Adrenal gland (tissue), 19 donors: ENCODE measurements at places on chromosomes 1 and 21.

GRCh38 chr1:10824821-10825540 lies 28.5 kb upstream of the CASZ1 start:
- DNase-seq: no peak

DNA sequence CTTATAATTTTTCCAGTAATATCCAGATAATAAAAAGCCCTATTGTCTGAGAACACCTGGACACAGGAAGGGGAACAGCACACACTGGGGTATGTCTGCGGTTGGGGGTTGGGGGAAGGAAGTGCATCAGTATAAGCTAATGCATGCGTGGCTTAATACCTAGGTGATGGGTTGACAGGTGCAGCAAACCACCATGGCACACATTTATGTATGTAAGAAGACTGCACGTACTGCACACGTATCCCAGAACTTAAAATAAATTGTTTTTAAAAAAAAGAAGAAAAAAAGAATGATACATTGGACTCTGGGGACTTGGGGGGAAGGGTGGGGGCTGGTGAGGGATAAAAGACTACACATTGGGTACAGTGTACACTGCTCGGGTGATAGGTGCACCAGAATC lies 144.9 kb upstream of the C1orf174 start:
- DNase-seq: no peak

- no peak for DNase-seq
These were observed 6.2 kb upstream of the CA6 start for GRCh38 chr1:8939362-8939995.

GRCh38 chr1:76068542-76068941 lies 6.0 kb upstream of the ST6GALNAC3 start:
- no peak for DNase-seq

- no peak for DNase-seq
These were observed 291.0 kb downstream of the CHRM3 start for GRCh38 chr1:239677362-239677761.

DNA sequence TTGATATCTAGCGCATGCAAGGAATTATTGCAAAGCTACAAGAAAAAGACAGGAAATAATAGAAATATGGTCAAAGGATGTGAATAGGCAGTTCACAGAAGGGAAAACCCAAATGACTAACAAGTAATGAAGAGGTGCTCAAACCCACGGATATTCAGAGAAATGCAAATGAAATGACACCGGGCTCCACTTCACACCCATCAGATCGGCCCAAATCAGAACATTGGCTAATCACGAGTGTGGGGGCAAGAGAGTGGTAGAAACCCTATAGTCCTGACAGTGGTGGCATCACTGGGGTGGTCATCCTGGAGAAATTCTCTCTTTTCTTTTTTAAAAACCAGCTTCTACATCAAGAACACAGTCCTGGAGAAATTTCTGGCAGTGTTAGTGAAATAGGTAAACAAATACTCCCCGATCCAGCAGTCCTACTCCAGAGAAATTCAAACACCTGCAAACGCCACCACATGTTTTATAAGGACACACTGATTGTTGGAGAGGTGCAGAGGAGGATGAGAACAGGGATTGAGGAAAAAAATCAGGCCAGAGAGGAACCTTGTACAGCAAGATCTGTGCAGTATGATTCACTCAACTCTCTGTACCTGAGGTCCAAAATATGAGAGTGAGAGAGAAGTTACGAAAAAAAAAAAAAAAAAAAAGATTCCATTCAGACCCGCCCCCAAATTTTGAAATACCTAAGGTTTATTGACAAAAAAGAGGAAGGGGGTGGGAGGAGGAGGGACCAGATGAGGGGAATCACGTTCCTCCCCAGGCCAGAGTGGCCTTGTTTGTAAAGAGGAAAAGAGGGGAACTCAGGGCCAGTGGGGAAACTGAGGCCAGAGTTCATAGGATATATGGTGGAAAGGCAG lies 9.2 kb upstream of the TNFRSF1B start:
- no peak for DNase-seq

GRCh38 chr1:54497338-54497737 lies 50.7 kb upstream of the ACOT11 start:
- no peak for DNase-seq

- DNase-seq: no peak
These were observed 249.4 kb upstream of the B3GALT2 start for GRCh38 chr1:193435781-193436180.

DNA sequence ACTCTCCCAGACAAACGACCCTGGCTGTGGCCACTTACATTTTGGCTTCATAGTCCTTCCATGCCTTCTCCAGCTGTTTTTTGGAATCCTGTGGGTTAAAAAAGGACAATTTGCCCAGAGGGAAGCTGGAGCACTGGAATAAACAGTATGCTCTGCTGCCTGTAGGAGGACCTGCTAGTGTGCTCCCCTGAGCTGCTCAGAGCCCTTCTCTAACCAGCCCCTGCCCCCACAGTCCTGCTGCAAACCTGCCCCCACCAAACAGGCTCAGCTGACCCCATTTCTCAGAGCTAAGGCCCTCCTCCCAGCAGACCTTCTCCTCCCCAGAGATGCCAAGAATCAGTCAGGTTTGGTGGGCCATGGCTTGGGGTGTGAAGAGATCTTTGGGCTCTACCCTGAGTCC lies 26.9 kb upstream of the TCEA3 start:
- no peak for DNase-seq

DNA sequence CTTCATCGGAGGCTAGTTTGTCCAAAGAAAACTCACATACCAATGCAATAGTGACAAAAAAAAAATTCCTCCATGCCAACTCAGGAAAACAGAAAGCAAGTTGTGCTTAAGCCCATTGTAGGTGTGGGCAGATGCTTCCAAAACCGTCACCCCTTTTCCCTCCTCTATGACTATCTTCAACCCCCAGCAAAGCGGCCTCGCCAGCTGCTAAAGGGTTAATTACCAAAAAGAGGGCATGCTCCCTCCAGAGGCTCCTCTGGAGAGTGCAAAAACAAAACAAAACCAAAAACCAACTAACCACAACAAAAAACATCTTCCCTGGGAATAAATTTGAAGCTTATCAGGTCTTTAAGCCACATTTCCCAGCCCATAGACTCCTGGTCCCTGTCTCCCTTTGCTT lies 1.2 kb downstream of the LMOD1 start:
- no peak for DNase-seq

DNA sequence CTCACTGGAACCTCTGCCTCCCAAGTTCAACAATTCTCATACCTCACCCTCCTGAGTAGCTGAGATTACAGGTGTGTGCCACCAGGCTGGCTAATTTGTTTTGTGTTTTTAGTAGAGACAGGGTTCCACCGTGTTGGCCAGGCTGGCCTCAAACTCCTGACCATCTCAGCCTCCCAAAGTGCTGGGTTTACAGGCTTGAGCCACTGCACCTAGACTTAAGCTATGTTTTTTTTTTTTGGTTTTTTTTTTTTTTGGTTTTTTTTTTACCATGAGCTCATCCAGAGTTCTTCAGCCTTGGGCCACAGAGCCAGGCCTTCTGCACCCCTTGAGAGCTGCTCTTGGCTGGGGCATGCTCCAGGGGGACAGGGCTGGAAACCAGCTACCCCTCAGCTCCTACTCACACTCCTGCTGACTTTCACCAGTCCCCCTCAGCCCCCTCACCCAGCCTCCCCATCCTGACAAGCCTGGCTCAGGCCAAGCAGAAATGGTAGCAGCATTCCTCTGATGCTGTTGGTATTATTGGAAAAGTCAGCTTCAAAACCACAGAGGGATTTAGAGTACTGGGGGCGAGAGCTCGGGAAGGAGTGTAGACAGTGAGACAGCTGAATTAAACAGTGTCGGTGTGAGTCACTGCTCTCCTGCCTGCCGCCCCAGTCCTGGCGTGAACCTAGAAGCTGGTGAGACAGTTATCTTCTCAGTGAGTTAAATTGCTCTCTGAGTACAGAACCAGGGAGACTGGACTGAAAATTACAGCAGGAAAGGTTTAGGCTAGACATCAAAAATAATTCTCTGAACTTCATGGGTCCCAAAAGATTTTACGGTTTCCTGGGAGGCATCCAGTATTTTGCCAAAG lies 63.7 kb downstream of the NAV1 start:
- DNase-seq: no peak

DNA sequence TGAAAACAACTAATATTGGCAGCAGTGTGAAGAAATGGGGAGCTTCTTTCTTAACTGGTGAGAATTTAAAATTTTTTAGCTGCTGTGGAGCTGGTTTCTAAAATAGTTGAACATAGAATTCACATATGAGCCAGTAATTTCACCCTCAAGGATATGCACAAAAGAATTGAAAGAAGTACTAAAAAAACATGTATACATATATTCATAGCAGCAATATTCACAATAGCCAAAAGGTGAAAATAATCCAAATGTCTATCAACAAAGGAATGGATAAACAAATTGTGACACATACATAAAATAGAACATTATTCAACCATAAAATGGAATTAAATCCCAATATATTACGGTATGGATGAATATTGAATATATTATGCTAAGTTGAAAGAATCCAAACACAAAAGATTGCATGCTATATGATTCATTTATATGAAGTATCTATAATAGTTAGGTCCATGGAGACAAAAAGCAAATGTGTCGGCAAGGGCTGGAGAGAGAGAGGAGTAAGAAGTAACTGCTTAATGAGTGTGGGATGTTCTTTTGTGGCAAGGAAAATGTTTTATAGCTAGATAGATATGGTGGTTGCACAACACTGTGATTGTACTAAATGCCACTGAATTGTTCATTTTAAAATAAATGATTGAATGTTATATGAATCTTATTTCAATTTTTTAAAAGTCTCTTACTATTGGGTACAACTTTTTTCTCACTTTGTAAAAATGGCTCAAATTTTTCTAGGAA lies 14.8 kb upstream of the COL11A1 start:
- no peak for DNase-seq

GRCh38 chr1:110130113-110130591 lies 17.9 kb downstream of the UBL4B start:
- DNase-seq: no peak

GRCh38 chr1:183043872-183044854 lies 20.9 kb downstream of the LAMC1 start:
- no peak for DNase-seq

GRCh38 chr1:42753070-42753469 lies 13.0 kb upstream of the CLDN19 start:
- no peak for DNase-seq

- DNase-seq: no peak
These were observed 8.9 kb upstream of the FMO3 start for GRCh38 chr1:171081763-171082201.

GRCh38 chr1:155080312-155081228 lies 1.9 kb downstream of the EFNA3 start:
- DNase-seq: no peak

DNA sequence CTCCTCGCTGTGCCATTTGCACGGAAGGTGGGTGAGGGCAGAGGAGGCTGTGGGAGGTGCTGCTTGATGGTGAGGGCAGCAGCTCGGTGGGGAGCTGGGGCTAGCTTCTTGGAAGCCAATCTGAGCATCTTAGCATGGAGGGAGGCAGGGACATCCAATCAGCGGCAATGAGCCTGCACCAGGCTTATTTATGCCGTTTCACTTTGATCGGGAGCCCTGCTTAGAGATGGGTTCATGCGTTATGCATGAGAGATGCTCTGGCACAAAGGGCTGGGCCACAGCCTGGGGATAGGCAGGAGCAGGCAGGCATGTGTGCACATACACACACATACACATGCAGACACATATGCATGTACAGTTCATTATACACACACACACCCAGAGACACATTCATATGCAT lies 220.2 kb downstream of the GRIK3 start:
- no peak for DNase-seq

DNA sequence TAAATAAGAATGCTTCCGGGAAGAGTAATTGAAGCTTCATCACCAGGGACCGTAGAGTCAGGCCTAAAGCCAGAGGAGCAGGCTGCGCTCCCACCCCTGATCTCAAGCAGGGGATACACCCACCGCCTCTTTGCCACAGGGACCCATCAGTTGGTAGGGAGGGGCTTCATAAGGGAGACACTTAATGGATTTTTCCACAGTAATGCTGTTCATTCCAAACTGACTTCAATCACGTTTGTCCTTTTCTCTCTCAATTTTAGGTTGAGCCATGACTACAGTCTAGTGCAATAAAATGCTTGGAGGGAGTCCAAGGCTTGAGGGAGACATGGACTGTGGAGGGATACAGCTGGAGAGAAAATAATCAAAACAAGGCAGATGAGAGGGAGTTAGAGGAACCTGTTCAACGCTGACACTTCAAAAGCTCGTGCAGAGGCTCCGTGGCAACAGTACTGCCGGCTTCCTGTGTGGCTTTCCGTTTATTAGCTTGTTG lies 111.5 kb downstream of the SEC16B start:
- no peak for DNase-seq

DNA sequence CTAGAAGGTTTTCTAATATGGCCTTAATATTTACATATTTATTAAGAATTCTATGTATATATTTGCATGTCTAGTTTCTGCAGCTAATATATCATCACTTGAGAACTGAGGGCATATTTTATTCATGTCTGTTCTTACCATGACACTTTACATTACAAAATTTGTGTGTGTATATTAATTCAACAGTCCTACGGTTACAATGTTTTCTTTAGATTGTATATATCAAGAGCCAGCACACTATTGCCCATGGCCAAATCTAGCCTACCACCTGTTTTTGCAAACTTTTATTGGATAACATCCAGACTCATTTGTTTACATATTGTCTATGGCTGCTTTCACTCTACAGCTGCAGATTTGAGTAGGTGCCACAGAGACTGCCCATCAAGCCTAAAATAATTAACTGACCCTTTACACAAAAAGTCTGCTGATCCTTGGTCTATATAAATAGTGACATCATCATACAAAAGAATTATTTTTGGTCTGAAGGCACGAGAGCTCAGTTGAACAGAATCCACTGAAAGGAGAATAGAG lies 577.4 kb upstream of the PBX1 start:
- no peak for DNase-seq

DNA sequence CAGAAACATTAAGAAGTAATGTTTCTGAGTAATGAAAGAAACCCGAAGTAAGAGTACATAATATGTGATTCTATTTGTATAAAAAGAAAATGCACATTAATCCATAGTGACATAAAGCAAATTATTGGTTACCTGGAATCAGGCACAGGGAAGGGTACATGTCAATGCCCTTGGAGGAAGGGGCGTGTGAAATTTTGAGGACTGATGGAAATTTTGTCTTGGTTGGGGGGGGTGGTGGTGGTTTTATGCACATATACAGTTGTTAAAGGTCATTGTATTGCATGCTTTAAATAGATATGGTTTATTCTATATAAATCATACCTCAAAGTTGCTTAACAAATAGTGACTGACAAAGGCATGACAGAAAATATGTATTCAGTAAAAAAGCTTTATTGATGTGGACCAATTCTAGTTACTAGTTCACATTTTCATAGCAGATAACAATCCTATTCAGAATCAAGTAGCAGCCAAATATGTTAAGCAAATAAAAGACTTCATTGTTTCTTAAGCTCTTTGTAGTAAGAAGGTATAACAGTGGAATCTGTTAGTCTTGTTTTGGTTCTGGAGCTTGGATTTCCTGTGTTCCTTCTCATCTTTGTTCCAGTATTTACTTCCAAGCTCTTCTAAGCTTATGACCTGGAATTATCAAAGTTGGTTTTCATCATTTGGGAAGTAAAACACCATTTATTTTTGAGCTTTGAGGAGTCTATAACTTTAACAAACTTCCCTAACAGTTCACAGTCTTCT lies 15.1 kb downstream of the BACH1 start:
- DNase-seq: no peak
